Effector CD4-positive, alpha-beta T cell (primary cell): ENCODE measurements at places on chromosomes 2 and 18.
A peak's percentile ranks its signal among the peaks of the same experiment; 100 is the strongest.

GRCh38 chr18:37559194-37559593, 6.4 kb downstream of the CELF4 start:
- DNase-seq = no peak

- no peak for DNase-seq
Observed at GRCh38 chr2:98972582-98973167, 36.6 kb upstream of the CRACDL start.

DNA sequence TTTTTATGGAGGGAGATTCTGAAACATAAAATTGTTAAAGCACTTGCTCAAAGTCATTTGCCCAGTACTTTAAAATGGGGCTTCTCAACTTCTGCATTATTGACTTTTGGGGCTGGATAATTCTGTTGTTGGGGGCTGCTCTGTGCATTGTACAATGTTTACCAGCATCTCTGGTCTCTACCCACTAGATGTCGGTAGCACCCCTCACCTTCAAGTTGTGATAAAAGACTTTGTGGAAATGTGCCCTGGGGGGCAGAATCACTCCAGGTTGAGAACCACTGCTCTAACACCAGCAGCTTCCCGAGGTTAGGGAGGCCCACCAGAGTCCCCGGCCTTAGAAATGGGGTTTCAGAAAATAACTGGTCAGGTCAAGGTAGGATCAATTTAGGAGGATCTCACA, 26.8 kb upstream of the CUL3 start:
- DNase-seq = no peak

- DNase-seq = no peak
Observed at GRCh38 chr2:195509551-195509950, 147.5 kb upstream of the SLC39A10 start.

GRCh38 chr2:9631878-9632700, 1.3 kb upstream of the YWHAQ start:
- no peak for DNase-seq

DNA sequence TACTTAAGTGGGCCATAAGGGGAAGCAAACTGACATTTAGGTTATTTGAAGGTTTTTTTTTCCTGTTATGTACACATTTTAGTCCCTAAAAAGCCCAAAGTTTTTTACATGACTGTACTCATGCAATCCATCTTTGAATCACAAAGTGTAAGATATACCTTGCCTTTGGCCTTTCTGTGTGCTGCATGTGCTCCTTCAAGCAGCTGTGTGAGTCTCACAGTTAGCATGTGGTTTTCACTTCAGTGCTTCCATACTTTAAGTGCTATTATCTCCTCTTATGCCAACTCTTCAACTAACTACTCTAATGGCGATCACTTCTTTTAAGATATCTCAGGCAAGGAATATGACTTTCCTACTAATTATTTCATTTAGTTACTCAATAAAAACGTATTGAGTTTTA, 597.1 kb upstream of the ACVR2A start:
- no peak for DNase-seq

GRCh38 chr18:11872479-11873136, 21.4 kb downstream of the CHMP1B start:
- DNase-seq = no peak

DNA sequence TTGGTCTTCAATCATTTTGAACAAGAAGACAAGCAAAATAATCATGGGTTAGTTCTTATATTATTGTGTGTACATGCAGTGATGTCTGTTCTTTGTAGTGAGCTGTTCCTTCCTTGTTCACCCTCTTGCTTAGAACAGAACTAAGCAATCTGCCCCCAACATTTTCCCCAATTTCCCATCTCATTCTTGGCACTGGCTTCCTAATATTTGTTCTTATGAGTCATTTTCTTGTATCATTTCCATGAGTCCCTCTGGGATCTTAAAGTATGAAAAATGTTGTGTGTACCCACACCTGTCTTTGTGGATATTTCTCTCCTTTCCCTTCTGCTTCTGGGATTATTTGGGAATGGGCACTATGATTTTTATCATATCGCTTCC, 3.5 kb upstream of the IL1B start:
- DNase-seq = no peak

- DNase-seq = no peak
Observed at GRCh38 chr2:221958224-221958623, 340.6 kb downstream of the PAX3 start.

GRCh38 chr2:57460396-57461276, 586.0 kb upstream of the VRK2 start:
- DNase-seq = no peak

DNA sequence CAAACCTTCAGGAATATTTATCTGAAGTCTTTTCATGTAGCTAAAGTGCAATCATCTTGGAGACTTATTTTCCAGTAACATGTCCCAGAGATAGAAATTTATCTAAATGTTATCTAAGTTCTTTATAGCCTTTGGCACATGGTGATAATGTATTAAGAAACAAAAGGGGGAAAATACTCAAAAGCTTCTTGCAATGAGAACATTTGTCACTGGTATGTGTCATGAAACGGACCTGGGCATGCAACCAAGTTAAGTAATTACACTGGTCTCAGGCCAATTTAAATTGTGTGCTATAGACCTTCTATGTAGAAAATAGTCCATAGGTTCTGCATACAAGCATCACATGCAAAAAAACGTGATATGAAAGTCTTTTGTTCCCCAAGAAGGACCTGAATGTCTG, 136.2 kb downstream of the SLC8A1 start:
- no peak for DNase-seq

GRCh38 chr18:5173646-5174045, 23.4 kb downstream of the AKAIN1 start:
- no peak for DNase-seq

- no peak for DNase-seq
Observed at GRCh38 chr2:65070172-65070830, 14.1 kb downstream of the CEP68 start.

DNA sequence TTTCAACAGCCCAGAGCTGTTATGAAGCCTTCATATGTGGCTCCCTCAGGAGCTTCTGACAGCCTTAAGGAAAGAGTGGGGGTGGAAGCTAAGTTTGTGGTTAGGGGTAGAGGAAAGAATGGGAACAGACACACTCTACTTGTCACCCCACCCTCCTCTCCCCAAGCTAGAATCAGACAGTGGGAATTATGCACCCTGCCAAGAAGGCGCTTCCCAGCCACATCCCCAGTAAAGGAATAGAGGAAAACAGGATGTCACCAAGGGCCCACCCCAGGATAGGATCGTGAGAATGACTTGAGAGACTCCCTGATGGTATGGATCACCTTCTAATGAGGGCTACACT, 32.4 kb upstream of the EML4 start:
- DNase-seq = no peak

DNA sequence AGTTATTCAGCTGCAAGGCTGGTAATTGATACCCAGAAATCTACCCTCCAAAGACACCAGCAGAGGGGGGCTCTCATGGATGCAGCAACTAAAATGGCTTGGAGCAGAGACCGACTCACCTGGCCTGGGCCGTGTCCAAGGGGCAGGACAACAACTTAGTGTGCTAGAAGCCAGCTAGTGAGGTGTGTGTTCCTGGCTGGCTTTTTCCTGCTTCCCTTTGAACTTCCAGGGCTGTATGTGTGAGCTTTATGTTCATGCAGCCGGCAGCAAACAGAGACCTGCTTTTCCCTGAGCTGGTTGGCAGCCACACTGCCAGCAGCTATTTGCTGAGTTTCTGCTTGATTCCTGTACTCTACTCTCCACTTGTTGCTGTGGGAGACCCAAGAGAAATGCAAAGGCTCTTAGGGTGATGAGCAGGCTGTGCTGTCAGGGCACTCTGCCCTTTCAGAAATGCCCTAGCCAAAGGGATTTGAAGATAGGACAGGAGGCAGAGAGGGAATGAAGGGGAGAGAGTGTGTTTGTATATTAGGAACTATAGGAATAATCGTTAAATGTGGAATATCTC, 23.7 kb upstream of the GRP start:
- no peak for DNase-seq

GRCh38 chr18:22084547-22084946, 84.8 kb upstream of the GATA6 start:
- DNase-seq = no peak

DNA sequence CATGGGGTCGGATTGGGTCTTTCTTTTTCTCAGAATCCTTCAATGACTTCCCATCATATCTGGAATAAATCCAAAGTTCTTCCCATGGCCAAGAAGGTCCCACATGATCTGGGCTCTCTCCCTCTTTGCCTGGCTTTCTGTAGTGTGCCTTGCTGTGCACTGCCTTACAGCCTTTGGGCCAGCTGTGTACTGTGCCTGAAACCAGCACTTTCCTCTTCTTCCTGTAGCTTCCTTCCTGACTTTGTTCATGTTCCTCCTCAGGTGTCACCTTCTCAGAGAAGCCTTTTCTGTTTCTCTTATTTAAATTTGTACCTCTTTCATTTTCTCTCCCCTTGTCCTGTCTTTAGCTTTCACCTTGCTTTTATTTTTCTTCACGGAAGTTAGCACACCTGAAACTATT, 4.3 kb upstream of the CDCA7 start:
- no peak for DNase-seq

DNA sequence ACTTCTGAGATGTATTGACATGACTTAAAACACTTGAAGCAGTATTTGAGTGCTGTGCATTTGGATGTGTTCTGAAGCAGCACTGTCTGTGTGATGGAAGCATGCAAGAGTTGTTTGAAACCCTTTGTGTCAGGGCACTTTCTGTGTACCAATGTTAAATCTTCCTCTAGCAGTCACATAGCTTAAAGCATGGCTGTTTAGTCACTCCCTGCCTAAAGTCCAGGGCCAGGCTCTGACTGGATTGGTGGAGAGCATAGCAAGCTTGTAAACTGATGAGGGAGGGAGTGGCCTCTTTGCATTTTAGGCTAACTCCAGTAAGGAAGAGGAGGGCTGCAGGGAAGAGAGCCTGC, 73.5 kb downstream of the MYO1B start:
- DNase-seq = no peak

DNA sequence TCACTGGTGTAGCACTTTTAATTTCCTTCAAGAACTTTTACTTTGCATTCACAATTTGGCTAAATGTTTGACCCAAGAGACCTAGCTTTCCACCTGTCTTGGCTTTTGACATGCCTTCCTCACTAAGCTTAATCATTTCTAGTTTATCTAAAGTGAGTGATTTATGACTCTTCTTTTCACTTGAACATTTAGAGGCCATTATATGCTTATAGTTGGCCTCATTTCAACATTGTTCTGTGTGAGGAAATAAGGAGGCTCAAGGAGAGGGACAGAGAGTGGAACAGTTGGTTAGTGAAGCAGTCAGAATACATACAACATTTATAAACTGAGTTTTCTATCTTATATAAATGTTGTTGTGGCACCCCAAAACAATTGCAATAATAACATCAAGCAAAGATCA, 489.3 kb upstream of the CDH2 start:
- DNase-seq = no peak

- DNase-seq = peak; percentile 63
Observed at GRCh38 chr2:174778085-174778981, 14.1 kb upstream of the CHRNA1 start.

DNA sequence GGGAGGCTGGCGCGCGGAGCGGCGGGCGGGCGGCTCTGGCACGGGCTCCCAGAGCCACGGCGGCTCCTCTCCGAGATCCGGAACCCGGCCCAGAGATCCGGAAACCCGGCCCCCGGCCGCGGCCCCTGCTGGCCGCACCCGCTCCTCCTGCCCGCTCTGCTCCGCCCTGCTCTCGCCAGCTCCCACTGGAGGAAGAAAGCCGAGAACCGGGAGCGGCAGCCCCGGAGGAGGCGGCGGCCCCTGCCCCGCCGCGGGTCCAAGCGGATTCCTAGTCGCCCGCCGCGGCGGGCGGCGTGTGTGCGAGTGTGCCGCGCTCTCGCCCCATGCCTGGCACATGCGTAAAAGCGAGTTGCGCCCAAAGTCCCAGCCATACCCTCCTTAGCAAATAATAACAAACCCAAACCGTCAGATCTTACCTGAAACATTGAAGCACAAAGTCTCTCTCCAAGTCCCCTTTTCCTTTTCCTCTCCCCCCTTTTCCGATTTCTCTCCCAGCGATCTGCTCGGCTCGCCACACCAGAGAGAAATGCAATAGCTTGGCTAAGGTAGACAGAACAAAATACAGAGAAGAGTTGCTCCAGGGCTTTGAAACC, 108.7 kb upstream of the KCTD1 start:
- DNase-seq = no peak

DNA sequence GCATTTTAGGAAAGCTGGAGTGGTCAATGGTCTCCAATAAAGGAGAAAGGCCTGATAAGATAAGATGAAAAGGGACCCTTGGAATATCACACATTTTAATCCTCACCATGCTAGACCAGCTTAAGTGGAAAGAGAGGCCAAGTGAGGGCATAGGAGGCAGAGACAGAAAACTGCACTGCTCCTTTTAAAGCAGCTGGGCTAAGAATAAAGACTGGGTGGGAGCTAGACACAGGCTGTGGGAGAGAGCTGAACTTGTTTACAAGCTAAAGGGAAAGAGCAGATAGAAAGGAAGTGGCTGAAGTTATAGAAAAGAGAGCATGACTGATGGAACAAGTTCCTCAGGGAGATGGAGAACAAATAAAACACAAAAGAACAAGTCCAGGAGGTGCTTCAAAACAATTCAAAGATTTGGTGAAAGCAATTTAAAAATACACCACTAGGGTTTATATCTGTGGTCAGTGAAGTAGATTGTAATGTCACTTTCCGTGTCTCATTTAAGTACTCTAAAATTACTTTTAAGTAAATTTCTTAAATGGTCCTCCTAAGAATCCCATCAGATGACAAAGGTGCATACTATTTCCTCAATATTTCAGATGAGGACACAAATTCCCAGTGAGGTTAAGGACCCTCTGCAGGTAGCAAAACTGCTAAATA, 7.5 kb downstream of the COL5A2 start:
- DNase-seq = no peak

GRCh38 chr2:12870692-12871091, 154.0 kb downstream of the TRIB2 start:
- DNase-seq = no peak

DNA sequence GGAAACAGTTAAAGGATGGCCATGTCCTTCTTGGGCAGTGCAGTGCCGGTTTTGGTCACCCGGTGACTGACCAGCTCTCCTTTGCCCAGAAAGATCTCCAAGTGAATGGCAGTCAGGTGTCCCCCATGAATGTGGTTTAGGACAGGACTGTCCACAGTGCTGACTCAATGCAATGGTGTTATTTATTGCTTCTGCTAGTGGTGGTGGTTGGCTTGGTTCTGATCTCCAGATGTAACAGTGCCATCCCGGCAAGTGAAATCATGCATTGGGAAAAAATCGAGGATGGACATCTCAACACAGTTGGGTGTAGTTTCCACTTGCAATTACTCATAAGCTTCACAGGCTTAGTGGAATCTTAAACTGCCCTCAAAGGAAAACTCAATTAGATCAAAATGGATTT, 81.9 kb downstream of the TGOLN2 start:
- DNase-seq = no peak

GRCh38 chr2:8298783-8299182, 383.1 kb upstream of the ID2 start:
- DNase-seq = no peak
